ENCODE measurements at places on chromosomes 1 and 21.

DNA sequence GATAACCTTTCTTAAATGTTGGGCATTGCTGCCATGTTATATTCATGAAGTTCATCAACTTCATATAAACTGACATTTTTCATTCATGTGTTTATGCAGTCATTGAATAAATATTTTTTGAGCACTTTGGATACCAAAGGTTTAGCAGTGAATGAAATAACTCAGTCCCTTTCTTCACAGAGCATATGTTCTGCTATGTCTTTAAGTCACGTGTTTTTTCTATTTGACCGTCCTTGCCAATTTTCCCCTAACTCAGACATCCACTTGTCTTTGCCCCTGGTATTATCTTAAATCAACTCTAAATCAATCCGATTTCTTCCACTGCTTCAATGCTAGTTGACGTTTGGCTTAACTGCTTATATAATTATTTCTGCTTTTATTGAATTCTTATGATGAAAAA, 16.6 kb downstream of the ADARB1 start:
- DNase-seq, result no peak

- DNase-seq, result no peak
Measured at GRCh38 chr1:219476116-219476515, 136.8 kb downstream of the ZC3H11B start.

GRCh38 chr1:40851643-40852042, 10.5 kb downstream of the CITED4 start:
- no peak for DNase-seq

GRCh38 chr1:31580513-31580870, 4.2 kb downstream of the TINAGL1 start:
- DNase-seq, result no peak

- no peak for DNase-seq
Measured at GRCh38 chr1:175269151-175269550, 76.6 kb upstream of the KIAA0040 start.

DNA sequence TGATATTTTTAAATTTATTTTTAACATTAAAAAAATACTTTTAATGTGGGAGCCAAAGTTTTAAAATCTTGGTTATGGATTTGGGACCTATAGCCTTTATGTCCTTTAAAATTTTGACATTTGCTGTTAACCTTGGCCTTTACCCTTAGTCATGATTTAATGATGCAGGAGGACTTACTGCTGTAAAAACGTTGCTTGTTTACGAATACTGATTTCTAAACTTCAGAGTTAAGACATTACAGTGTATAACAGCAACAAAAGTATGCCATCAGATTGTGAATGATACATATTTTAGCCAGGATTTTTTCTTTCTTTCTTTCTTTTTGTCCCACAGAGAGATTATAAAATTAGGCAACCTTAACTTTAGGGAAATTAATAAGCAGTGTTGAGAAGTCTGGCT, 8.9 kb downstream of the RBM15 start:
- no peak for DNase-seq

DNA sequence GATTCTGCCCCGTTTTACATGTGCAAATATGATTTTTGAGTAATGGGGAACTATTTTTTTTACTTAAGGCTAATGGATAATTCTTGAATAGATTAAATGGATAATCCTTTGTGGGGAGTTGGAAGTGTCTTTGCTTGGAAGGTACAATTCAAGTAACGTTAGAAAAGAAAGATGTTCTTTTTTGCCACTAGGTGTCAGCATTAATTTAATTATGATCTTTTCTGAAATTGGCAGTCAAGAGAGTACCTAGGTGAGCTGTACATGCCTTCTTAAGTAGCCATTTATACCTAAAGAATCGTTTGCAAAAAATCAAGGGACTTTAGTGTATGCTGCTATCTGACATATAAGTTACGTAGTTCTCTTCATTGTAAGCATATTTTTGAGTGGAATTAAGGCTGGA, 2.2 kb downstream of the FBXO28 start:
- no peak for DNase-seq

DNA sequence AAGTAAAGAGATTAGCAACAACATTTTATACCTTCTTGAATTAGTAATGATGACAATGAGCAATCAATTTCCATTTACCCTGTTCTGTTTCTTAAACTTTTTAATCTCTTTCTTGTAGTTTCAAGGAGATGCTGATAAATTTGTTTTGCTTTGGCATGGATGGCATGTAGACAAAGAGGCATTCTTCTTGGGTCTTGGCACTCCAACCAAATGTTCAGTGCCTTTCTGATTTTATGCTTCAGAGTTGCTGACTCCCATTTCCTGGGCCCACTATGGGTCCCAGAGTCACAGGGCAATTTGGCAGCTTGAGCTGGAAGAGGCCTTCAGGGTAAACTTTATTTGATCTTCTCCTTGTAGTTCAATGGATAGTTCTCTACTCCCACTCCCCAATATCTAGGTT, 42.1 kb upstream of the OSBPL9 start:
- DNase-seq, result no peak

GRCh38 chr1:46592823-46593222, 11.2 kb downstream of the MKNK1 start:
- no peak for DNase-seq

GRCh38 chr1:149963358-149963757, 26.7 kb upstream of the MTMR11 start:
- no peak for DNase-seq

- DNase-seq, result no peak
Measured at GRCh38 chr1:158830904-158831507, at the start of gene MNDA. Gene MNDA, plus strand, starts transcription at chr1:158831351. Its CDS starts 10,803 bp downstream, at chr1:158842154.

GRCh38 chr1:234214129-234214910, 158.9 kb upstream of the COA6 start:
- no peak for DNase-seq

- no peak for DNase-seq
Measured at GRCh38 chr1:119933397-119933796, 37.1 kb upstream of the ADAM30 start.

DNA sequence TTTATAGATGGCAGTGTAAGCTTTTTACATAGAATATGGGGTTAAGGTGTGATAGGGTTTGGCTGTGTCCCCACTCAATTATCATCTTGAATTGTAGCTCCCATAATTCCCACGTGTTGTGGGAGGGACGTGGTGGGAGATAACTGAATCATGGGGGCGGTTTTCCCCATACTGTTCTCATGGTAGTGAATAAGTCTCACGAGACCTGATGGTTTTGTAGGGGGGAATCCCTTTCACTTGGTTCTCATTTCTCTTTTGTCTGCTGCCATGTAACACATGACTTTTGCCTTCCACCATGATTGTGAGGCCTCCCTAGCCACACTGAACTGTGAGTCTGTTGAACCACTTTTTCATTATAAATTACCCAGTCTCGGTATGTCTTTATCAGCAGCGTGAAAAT, 290.3 kb upstream of the B3GALT2 start:
- no peak for DNase-seq

GRCh38 chr21:31395268-31395667, 51.2 kb upstream of the TIAM1 start:
- no peak for DNase-seq

DNA sequence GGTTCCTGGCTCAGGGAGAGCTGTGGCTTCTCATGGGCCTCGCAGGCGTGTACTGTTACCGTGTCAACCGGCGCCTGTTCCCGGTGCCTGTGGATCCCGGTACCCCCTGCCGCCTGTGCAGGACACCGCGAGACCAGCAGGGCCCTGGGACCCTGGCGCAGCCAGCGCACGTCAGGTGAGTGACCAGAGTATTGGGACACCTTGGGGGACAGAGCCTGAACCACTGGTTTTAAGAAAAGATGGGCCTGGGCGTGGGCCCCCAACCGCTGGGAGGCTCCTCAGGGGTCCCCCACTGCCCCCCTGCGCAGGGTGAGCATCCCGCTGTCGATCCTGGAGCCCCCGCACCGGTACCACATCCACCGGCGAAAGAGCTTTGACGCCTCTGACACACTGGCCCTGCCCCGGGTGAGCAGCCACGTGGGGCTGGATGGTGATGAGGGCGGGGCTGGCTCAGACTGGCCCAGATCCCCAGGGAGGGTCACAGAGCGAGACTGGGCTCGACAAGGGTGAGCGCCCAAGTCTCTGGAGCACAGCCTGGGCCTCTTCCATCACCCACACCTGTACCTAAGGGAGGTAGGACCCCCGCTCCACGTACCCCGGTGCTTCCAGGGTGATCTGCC, 10.5 kb downstream of the MIIP start:
- no peak for DNase-seq
